Small intestine (tissue), 16 donors: ENCODE measurements at places on chromosomes 7 and 10.

DNA sequence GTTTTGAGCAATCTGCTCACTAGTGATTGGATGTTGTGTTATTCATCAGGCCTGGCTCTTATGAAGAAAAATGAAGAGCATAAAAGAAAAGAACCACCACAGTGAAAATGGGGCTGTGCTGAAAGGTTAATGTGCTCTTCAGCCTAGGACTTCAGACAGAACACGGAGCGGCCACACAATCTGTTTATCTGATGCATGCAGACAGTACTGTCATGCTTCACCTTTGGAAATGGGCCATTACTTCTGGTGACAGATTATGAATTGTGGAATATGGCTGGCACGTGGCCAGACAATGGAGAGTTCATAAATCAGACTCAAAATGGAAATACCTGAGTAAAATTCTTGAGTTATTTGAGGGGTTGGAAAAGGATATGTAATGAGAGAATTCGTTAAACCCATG is 86.0 kb upstream of the NOBOX start:
- DNase-seq = no peak

- DNase-seq = no peak
Observed at GRCh38 chr7:143239813-143240212, 18.0 kb downstream of the TAS2R40 start.

- no peak for DNase-seq
Observed at GRCh38 chr7:134434701-134435100, 24.2 kb downstream of the AKR1B1 start.

GRCh38 chr10:109624939-109625338 is 298.4 kb downstream of the XPNPEP1 start:
- DNase-seq = peak; percentile 15

DNA sequence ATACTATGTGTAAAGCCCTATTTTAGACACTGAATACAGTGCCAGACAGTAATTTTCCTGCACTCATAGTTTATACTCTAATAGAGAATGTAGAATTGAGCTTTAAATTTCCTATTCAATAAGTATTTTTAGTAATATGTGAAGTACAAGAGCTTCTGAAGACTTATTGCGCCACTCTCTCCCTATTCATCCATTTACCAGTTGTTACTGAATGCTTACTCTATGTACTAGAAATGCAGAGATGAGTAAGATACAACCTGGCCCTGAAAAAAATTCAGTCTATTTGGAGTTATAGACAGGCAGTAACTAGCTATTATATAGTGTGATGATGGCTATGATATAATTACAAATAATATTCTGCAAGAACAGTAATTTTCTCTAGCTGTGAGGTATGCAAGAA is 98.8 kb downstream of the ADK start:
- no peak for DNase-seq

DNA sequence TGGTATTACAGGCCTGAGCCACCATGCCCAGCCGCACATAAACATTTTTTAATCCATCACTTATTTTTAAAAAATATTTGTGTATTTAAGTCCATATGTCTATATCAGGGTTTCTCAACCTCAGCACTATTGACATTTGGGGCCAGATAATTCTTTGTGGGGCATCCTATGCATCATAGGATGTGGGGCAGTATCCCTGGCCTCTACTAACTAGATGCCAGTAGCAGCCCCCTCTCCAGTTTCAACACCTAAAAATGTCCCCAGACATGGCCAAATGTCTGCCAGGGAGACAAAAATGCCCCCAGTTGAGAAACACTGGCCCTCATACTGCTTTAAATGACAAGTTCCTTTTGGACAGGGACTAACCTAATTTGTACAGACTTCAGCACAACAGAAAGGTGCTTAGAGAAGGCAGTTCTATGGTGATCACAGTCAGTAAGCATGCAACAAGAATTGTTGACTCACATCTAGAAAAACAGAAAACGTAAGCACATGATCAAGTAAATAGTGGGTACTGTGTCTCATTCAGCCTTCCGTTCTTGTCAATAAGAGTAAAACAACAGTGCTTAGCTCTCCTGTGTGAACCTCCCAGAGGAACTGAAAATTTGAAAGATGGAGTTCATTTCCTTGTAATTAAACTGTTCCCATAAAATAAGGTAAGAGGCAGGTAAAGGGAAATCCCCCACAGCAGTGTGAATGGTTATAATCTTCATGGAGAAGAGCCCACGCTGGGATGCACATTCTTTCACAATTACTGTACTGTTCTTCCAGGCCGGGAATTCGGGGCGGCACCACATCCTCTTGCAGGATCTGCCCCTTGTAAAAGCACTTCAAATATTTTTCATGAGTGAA is 17.3 kb upstream of the ADRB1 start:
- no peak for DNase-seq

GRCh38 chr10:45001381-45002148 is 842 bp downstream of the ZNF22 start:
- no peak for DNase-seq
